Smooth muscle cell of the brain vasculature (primary cell): ENCODE measurements at places on chromosomes 4 and X.
A peak's percentile ranks its signal among the peaks of the same experiment; 100 is the strongest.

DNA sequence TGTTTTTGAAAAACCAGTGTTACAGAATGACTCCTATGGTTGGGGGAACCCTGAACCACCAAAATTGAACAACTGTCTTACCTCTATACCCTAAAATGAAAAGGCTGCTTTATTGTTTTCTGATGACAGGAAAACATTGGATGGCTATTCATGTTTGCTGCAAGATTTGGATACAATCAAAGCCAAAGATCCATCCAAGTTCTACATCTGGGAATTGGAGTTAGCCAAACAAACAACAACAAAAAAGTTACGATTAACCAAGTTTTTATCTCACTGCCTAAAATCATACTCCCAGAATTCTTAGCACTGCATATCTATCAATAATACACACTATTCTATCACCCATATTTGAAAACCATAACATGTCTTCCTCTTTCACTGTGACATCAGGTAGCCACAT, 349.7 kb upstream of the SLC7A11 start:
- no peak for DNase-seq

GRCh38 chrX:68997911-68998310, 167.3 kb downstream of the PJA1 start:
- DNase-seq, result no peak

DNA sequence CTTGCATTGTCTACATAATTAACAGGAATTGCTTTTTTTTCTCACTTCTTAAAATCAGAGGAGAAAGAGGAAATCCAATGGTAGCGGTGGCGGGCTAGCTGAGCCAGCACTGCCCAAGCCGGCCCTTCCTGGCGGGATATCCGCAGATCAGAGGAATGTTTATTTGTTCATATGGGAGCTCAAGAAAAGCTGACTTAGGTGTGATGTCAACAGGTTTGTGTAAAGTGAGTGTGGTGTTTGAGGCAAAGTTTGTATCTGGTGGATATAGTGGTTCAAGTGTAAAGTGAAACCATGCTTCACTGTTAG, 466 bp upstream of the SLC39A8 start:
- DNase-seq, result no peak

DNA sequence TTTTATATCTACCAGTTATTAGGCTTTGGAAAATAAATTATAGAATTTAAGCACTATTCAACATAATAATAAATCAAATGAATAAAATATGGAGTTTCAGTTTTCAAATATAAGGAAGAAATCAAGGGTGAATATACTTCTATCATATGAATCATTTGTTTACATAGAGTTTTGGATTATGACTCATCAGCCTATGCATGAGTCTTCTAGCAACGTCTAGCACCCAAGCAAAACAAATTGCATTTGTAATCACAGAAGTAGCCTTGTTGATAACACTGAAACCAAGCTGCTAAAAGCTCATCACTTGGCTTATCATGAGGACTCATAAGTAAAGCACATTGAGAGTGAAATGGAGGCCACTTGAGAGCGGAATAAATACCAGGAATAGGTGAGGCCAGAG, 434.6 kb downstream of the PCDH11X start:
- DNase-seq, result no peak

DNA sequence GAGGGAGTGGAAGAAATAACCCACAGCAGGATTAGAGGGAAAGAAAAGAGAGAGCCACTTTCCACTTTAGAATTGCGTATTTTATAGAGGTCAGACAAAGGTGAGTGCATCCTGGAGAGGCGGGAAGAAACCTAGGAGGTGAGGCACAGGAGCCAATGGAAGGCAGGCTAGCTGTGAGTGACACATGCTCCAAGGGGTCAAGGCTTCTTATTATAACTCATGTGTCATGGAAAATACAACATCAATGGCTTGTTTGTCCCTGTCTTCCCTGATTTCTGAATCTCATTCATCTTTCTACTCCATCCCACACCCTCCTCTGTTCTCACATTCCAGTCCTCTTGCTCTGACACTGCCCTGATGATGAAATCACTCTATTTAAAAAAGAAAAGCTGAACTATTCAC, 14.4 kb downstream of the ANXA3 start:
- DNase-seq, result no peak

GRCh38 chr4:123404533-123404932, 7.9 kb downstream of the SPRY1 start:
- no peak for DNase-seq

GRCh38 chrX:45794995-45795337, 594.3 kb upstream of the DIPK2B start:
- DNase-seq, result no peak

DNA sequence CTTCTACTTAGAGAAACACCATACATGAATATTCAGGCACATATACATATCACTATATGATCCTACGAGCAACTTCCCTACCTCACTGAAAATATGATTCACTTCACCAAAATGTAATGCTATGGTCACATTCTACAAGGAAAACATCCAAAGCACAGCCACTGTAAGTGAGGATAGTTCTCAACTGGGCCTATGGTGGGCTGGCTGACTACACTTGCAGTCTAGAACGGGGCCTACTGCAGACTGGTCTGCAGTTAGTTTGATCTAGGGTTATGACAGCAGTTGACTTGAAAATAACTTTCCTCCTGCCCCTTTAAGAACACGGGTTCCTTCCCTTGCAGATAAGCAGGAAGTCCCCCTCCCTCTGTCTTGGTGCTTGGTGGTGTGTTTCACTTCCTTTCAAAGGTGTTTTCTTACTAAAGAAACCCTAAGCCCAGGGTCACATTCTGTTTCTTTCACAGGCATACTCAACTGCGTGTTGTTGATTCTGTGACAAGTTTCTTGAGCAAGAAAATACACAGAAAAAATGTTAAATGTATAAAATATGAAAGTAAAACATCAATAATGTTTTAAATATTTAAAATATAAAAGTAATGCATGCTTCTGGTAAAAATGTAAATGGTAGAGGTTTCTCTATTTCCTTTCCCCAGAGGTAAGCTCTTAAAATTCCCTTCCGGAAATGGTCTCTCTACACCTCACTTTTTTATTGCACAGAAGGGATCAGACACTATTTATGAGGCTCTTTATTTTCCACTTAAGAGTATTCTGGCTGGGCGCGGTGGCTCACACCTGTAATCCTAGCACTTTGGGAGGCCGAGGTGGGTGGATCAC, 18.0 kb upstream of the TMSB4X start:
- DNase-seq, result no peak

DNA sequence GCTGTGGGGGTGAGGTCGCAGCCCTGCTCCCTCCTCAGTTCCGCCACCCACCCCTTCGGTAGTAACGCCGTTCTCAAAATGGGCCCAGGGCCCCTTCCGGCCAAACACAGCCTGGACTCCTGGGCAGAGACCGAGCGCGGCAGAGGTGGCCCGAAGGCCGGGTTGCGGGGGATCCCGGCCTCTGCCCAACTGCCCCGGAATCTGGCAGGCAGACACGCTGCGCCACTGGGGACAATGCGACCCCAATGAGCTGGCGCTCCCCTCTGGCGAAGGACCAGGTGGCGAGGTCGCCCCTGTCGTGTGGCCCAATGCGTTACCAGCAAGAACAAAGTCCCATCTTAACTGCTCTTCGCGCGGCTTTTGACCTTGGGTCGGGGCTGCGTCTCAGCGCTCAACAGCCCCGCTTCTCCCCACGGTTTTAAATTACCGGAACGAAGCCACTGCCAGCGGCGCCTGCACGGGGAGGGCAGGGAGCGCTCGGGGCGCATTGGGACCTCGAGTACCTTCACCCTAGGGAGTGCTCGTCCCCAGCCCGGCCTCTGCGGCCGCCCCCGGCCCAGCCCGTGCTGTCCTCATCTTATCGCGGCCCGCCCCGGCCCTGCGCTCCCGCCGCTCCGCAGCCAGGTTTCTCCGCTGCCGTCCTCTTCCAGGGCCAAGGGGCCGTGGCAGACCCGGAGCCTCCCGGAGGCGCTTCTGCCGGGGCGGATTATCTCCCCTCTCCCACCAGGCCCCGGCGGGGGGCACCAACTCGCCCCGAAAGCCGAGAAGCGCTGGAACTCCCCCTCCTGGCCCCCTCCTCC, 22.2 kb upstream of the HMX1 start:
- DNase-seq, result no peak

GRCh38 chr4:90030953-90031352, 96.2 kb upstream of the CCSER1 start:
- no peak for DNase-seq

GRCh38 chr4:156223985-156224384, 270.3 kb upstream of the CTSO start:
- DNase-seq, result no peak

DNA sequence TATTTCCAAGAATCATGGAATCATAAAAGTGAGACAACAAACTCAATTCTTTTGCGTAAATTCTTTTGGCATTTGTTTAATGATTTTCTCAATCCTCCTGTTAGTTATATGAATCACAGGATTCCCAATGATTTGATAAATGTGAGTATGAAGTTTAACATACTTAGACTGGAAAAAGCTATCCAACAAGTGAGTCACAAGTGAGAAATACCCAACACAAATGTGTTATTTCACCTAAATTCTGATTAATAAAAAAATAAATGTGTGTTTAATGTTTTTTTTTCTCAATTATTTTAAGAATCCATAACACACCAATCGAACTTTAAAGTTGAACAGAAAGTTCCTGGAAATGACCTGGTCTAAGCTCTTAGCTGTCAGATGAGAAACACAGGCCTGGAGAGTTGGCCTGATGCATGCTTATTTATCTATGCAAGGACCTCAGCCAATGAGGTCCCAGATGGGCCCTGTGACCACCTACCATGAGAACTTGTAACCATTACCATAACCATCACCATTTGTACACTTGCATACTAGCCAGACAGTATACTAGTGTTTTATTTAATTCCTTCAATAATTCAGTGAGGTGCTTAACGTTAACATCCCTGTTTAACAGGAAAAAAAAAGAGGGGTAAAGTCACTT, 386.7 kb downstream of the SPRY1 start:
- DNase-seq, result no peak

- DNase-seq, result no peak
These were observed 95.9 kb upstream of the C1QTNF7 start for GRCh38 chr4:15331930-15332329.

- DNase-seq, result no peak
These were observed 168.8 kb downstream of the PCDH18 start for GRCh38 chr4:137363496-137363895.

DNA sequence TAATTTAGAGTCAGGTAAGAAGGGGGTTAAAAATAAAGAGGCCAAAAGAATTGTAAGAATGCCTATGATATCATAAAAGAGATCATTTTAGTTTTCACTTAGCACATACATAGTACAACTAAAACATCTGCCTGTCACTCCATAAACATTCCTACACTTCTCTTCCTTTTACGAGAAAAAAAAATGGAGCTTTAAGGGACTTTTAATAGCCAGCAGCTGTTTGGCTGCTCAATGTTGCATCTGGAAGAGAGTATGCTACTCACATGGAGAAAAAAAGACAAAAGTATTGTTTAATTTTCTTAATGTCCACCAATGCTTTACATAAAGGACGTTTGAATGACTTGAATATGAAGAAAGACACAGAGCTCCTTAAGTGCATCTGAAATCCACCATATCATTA, 48.7 kb upstream of the TNIP3 start:
- DNase-seq, result no peak

DNA sequence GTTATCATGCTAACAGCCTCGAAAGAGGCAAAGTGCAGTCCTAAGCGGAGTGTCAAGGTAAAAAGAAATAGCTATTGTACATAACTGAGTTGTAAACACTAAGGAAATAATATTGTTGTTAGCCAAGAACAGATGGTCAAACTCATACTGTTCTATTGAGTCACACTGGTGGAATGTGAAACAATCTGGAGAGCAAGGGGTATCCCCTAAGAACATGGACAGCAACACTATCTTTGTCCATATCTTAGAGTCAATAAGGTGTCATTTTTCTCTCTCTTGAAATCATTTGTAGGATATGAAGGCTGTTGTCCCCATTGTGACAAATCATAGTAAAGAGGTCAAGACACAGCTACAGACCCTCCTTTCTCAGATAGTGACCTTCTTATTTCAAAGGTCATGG, 4.5 kb upstream of the PDGFC start:
- DNase-seq, result no peak

DNA sequence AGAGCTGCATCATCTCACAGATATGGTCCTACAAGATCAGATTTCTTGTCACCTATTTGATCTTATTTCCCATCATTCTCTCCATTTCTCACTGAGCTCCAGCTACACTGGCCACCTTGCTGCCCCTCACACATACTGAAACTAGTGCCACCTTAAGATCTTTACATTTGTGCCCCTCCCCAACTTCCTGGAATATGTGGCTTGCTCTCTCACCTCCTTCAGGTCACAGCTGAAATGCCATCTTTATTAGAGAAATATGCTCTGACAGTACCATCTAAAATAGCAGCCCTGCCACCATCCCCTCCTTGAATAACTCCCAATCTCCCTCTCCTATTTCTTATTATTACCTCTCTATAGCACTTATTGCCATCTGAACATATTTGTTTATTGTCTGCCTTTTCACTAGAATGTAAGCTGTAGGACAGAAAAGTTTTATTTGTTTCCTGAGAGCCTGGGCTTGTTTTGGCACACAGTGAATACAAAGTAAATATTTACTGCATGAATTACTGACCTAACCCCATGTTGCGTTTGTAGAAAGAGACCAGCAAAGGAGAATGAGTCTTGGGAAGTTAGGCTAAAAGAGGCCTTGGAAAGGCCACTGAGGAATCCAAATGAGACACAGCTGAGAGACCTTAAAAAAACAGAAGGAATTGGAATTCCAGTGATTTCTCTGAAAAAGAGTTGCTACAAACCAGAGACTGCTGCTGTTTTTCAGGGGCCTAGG, 22.7 kb downstream of the DYNLT3 start:
- no peak for DNase-seq

DNA sequence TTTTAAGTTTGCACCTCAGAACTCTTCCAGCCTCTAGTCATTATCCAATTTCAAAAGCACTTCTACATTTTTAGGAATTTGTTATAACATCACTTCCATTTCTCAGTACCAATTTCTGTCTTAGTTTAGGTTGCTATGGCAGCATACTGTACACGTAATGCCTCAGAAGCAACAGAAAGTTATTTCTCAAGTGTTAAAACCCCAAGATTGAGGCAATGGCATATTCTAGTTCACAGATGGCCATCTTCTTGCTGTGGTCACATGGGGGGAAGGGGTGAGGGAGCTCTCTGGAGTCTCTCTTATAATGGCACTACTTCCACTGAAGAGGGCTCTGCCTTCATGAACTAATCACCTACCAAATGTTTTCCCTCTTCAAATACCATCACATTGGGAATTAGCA, 220.3 kb upstream of the CTSO start:
- DNase-seq, result no peak

DNA sequence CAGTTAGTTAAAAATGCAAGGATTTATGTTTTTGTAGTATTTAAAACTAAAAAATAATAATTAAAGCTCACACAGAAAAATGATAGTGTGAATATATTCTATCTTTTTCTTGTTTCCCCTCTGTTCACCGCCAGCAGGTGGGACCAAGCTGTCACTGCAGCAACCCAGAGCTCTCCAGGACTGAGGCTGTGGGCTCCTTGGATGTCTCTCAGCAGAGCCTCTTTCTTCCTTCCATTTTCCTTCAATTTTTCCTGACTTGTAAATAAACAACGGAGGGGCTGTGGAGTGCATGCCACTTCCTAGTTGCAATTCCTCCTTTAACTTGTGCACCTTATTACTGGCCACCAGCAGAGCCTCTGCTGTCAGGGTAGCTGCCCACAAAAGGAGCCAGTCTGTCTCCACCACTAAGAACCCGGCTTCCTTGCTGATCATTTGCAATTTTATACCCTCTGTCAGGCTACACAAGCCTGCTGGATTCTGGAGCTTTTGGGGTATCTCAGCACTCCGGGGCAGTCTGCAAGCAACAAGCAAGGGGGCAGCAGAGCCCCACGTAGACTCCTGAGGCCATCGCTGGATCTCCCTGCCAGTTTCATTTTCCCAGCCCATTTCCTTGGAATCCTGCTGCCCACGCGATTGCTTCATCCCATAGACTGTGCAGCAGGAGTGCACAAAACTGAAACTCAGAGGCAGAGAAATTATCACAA, 1467.4 kb downstream of the C4orf33 start:
- DNase-seq, result peak; percentile 67
